ENCODE measurements at places on chromosomes 1 and 21. TPM values are rescaled to one million over a fixed set of nuclear protein-coding genes. Genes with fewer than 3 reads are reported as not detected.

DNA sequence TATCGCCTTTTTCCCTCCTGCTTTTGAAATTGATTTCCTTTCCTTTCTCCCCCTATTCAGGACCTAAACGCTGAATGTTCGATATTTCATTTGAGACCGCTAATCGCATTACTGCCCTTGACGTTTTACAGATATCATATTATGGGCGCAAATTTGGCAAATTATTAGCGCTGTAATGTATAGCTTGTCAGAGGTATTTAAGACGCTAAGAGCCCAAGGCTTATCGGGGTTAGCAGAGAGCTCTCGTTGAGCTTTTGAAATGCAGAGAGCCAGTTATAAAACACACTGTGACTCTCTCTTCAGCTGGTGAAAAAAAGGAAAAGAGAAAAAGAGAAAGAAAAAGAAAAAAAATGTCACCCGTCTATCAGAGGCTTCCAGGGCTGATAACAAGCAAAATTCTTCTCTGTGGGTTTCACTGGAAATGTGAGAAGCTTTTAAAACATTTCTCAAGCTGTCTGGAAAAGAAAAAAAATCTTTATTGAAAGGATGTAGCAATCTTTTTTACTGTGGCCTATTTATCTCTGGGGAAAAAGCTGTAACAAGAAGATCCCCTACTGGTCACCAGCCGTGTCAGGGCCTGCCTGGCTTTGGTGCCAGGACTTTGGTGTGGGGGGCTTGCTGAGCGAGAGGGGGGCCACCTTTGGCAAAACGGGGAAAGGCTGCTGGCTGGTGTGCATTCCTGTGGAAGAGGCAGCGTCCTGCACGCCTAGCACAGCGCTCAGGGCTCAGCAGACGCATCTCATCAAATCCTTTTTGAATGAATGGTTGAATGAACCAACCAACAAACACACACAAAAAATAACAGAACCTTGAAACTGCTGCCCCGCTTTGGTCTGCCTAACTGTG lies 119.8 kb downstream of the RNF220 start:
- no peak overlapping the region for H3K4me3 ChIP-seq
- DNase-seq, result no peak
- no peaks in the 10 kb centered on the region for H3K27me3 ChIP-seq
- H3K4me1 ChIP-seq, result no peaks in the 10 kb centered on the region

Gene ABCA4
- 2.1 TPM for total RNA-seq

Gene NIPAL3
- total RNA-seq, result 68.7 TPM

Gene IVL
- total RNA-seq, result not detected

Gene RNF186
- 19.0 TPM for total RNA-seq

DNA sequence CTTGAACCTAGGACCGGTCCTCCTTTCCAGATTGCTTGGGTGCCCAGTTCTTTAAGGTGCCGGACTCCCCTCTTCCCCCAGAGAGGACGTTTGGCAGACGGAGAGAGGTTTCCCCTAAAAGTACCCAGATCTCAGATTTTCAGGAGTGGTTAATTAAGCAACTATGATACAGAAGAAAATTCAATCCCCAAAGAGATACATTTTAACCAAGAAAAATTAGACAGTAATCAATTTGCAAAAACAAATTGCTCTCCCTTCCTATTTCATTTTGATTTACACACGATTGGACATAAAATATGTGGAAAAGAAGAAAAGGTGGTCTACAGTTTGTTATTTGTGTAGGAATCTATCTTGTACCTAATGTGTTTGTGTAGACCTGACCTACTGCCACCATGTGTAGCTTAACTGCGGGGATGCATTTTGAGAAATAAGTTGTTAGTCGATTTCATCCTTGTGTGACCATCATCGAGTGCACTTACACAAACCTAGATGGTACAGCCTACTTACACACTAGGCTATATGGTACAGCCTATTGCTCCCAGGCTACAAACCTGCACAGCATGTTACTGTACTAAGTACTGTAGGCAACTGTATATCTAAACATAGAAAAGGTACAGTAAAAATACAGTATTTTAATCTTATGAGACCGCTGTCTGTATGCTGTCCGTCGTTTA lies 755 bp downstream of the RPAP2 start:
- DNase-seq, result no peak
- peak overlapping the region; percentile 93 for H3K27ac ChIP-seq
- H3K27me3 ChIP-seq, result no peaks in the 10 kb centered on the region
- H3K4me3 ChIP-seq, result peak overlapping the region; percentile 79
- peaks cover 13% of the 10 kb centered on the region for H3K4me1 ChIP-seq

GRCh38 chr1:151909167-151910149 lies at the start of gene THEM4:
Gene THEM4, minus strand, starts transcription at chr1:151909511. Its CDS starts 53 bp downstream, at chr1:151909458.
- no peaks in the 10 kb centered on the region for H3K36me3 ChIP-seq
- no peaks in the 10 kb centered on the region for H3K4me1 ChIP-seq
- DNase-seq, result peak; percentile 95
- peak within 1 kb of the TSS; percentile 80 for H3K27ac ChIP-seq

DNA sequence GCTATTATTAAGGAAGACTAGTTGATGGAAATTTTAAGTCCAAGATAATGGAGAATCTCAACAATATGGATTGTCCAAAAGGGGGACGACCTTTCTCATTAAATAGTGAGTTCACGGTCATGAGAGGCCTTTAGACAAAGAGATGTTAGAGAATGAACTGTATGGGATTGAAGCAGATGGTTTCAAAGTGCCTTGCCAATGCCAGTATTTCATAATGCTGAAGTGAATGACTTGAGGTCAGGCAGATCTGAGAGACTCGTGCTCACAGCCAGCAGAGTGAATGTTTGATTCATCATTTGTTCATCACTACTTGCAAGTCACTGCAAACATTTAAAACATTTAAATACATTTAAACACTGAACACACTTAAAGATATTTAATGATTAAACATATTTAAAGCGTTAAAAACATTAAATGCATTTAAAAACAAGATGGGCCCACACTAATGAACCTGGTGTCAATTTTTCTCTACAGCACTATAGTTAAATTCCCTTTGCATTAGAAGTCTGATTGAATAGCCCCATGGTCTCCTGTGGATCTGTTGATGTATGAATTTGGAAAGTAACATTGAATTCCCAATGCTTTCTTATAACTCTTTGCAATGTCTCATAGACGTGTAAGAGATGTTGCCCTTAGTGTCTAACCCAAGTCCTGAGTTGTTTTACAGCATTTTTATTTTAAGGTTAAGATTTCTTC lies 80.7 kb downstream of the TGFB2 start:
- no peaks in the 10 kb centered on the region for H3K36me3 ChIP-seq
- no peaks in the 10 kb centered on the region for H3K27me3 ChIP-seq
- DNase-seq, result no peak
- H3K4me3 ChIP-seq, result no peak overlapping the region
- no peak overlapping the region for H3K27ac ChIP-seq
- no peaks in the 10 kb centered on the region for H3K4me1 ChIP-seq

DNA sequence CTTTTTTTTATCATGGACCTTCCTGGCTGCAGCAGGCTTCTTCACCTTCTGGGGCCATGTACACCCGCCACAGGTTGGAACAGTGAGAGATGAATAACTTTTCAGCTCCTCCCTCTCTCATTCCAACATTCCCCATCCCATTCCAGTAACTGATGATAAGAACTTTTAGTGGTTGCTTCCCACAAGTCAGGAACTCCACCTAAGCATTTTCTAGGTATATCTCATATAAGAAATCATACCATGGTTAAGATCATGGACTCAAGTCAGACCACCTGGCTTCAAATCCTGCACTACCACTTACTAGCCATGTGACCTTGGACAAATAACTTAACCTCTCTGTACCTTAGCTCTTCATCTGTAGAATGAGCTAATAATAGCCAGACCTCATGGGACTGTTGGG lies 42.5 kb upstream of the RGS8 start:
- H3K27ac ChIP-seq, result no peak overlapping the region
- no peak overlapping the region for H3K4me3 ChIP-seq
- no peaks in the 10 kb centered on the region for H3K4me1 ChIP-seq
- no peak for DNase-seq

- no peaks in the 10 kb centered on the region for H3K36me3 ChIP-seq
- no peak for DNase-seq
- no peaks in the 10 kb centered on the region for H3K27me3 ChIP-seq
These were observed 12.4 kb downstream of the TNFRSF8 start for GRCh38 chr1:12075195-12076114.

Gene TMEM52
- 9.5 TPM for total RNA-seq

DNA sequence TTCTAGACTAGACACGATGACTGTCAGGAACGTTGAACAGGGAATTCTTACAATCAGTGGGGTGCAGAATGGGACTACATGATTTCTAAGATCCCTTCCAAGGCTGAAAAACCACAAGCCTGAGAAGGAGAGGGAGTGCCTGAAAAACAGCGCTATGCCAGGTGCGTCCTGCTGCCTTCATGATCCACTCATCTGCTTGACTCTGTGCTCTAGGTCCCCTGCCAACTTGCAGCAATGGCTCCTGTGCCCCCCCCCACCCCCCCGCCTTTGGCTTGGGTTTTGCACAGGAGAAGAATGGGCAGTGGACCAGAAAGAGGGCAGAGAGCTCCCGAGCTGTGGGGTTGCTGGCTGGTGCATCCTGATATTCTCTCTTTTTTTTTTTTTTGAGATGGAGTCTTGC lies 5.9 kb downstream of the SLC2A7 start:
- DNase-seq, result no peak
- no peak overlapping the region for H3K4me3 ChIP-seq
- H3K27ac ChIP-seq, result no peak overlapping the region
- no peaks in the 10 kb centered on the region for H3K27me3 ChIP-seq

DNA sequence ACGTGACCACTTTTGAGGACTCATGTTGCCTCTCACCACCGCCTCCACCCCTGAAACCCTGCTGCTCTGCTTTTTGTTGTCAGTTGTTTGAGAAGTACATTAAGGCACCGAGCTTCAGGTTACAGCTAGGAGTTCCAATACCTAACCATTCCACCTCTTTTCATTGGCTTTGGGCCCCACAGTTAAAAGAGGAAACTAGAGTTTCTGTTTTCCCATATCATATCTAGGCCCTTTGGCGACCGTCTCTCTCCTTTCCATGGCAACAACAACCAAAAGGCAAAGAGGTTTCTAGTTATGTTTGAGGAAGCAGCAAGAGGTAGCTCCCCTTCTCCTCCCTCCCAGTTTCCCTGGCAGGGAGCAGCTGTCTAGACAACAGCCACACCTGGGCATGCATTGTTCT lies 5.9 kb downstream of the ANKRD35 start:
- no peak overlapping the region for H3K4me3 ChIP-seq
- no peaks in the 10 kb centered on the region for H3K36me3 ChIP-seq
- DNase-seq, result no peak
- no peaks in the 10 kb centered on the region for H3K27me3 ChIP-seq
- H3K27ac ChIP-seq, result no peak overlapping the region

- no peaks in the 10 kb centered on the region for H3K4me1 ChIP-seq
- peak overlapping the region; percentile 42 for H3K4me3 ChIP-seq
- peak overlapping the region; percentile 59 for H3K27ac ChIP-seq
- no peaks in the 10 kb centered on the region for H3K27me3 ChIP-seq
These were observed 1.6 kb downstream of the IFI44 start for GRCh38 chr1:78651241-78651640.

Gene MYOG
- total RNA-seq, result not detected

Gene OLFML3
- 9.9 TPM for total RNA-seq

- H3K4me1 ChIP-seq, result no peaks in the 10 kb centered on the region
- no peak overlapping the region for H3K27ac ChIP-seq
- no peak for DNase-seq
- no peaks in the 10 kb centered on the region for H3K36me3 ChIP-seq
- H3K4me3 ChIP-seq, result no peak overlapping the region
- H3K27me3 ChIP-seq, result no peaks in the 10 kb centered on the region
These were observed 114.0 kb downstream of the KCNN3 start for GRCh38 chr1:154755858-154756730.

GRCh38 chr1:110253213-110253612 lies 43.1 kb downstream of the KCNC4 start:
- no peak overlapping the region for H3K27ac ChIP-seq
- no peaks in the 10 kb centered on the region for H3K27me3 ChIP-seq
- no peak overlapping the region for H3K4me3 ChIP-seq
- no peaks in the 10 kb centered on the region for H3K4me1 ChIP-seq
- no peak for DNase-seq
- no peaks in the 10 kb centered on the region for H3K36me3 ChIP-seq

DNA sequence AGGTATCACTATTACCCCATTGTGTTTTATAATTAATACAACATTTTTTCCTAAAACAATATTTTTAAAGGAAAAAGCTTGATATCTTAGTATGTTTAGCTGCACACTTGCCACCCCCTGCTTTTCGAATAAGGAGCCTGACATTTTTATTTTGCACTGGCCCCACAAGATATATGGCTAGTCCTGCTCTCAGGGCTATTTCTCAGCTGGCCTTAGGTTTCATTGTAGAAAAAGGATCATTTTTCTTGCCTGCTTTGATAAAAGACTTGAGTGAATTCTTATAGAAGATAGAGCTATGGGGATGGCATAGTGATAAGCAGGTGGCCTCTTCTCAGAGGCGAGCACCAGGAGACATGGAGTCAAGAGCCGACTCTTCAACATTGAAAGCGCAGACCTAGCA lies 167.0 kb downstream of the FAM78B start:
- H3K27me3 ChIP-seq, result no peaks in the 10 kb centered on the region
- H3K4me3 ChIP-seq, result no peak overlapping the region
- H3K36me3 ChIP-seq, result no peaks in the 10 kb centered on the region
- no peak for DNase-seq

DNA sequence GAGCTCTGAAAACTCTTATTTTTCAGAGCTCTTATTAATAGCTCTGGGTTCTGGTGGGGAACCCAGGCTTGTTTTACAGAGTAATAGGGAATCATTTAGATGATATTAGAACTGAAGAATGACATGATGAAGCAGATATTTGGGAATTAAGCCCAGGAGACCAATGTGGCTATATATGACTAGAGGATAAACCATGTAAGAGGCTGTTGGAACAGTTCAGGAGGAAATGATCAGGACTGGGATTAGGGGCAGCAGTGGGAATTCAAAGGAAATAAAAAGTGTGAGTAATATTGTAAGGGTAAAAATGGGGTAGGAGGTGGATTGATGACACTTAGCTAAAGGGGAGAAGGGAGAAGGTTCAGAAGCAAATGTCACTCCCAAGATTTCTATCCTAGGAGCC lies 58.6 kb downstream of the GIPC2 start:
- no peak overlapping the region for H3K27ac ChIP-seq
- H3K4me1 ChIP-seq, result no peaks in the 10 kb centered on the region
- H3K27me3 ChIP-seq, result no peaks in the 10 kb centered on the region
- no peak for DNase-seq
- no peaks in the 10 kb centered on the region for H3K36me3 ChIP-seq

- no peaks in the 10 kb centered on the region for H3K27me3 ChIP-seq
- DNase-seq, result peak; percentile 22
- no peak overlapping the region for H3K27ac ChIP-seq
- H3K36me3 ChIP-seq, result no peaks in the 10 kb centered on the region
- no peaks in the 10 kb centered on the region for H3K4me1 ChIP-seq
- no peak overlapping the region for H3K4me3 ChIP-seq
These were observed 8.8 kb upstream of the CTBS start for GRCh38 chr1:84582802-84583587.

All from Peyer's patch (tissue), 4 donors.